IPS DF 19.7 (cell line): ENCODE measurements at places on chromosomes 5 and 9.

- no peak for DNase-seq
Measured at GRCh38 chr9:122118343-122119165, 25.4 kb upstream of the TTLL11 start.

DNA sequence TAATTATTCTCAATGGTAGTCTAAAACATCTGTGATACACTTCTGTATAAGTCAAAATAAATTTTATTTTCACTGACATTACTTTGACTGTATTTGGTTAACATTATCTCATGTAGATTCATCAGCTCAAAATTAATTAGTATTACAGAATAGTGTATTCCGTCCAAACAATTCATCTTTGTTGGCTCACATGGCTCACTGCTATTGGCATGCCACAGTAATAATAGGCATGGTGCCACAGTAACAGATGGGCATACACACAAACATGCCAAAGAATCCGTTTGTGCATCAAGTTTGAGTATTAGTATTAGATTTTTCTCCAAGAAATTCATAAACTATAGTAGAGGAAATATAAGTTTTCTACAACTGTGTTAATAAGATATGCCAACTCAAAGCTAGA, 14.2 kb downstream of the AP3B1 start:
- DNase-seq: no peak

DNA sequence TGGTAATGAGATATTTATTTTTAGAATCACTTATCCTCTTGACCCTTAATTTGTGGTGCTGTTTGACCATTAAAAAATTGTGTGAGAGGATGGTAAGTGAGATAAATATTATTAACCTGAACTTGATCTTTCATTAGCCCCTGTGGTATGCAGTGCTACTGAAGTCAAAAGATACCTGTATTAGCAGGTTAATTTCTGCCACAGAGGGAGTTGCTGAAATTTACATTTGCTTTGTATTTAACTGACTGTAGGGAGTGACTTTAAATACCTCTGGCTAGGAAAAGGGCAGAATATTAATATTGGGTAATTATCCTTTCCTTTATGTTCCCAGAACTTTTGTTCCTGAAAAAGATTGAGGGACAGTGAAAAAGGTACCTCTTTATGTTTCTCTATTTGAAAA, 133.6 kb downstream of the CHSY3 start:
- no peak for DNase-seq

DNA sequence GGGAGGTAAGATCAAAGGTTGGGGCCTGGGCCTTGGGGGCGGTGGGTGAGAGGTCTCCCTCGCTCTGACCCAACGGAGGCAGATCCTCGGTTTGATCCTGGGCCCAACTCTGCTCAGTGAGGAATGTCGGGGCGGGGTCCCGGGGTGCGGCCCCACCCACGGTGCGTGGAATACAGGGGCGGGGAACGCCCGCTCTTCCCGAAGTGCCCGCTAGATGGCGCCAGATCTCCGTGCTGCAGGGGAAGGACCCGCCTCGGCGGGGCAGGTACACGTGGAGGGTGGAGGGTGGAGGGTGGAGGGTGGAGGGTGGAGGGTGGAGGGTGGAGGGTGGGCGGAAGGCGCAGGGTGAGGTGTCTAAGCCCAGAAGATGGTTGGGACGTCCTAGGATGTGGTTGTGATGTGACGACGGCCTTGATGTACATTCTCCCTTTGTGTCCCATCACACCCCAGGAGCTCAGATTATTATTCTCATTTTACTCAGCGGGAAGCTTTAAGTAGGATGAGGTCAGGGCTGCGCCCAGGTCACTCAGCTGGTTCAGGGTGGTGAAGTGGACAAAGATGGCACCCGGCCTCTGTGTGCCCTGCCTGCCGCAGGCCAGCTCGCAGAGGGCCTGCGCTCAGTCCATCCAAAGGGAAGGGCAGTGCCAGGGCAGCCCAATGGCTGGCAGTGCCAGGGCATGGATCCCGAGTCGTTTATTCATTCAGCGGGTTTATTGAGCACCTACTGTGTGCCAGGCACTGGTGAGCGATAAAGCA, 9.4 kb upstream of the RPS14 start:
- DNase-seq: no peak

GRCh38 chr9:115717711-115718173, 435.8 kb upstream of the PAPPA start:
- no peak for DNase-seq

- DNase-seq: peak; percentile 67
Measured at GRCh38 chr5:156835905-156836304, 14.2 kb upstream of the PPP1R2B start.

DNA sequence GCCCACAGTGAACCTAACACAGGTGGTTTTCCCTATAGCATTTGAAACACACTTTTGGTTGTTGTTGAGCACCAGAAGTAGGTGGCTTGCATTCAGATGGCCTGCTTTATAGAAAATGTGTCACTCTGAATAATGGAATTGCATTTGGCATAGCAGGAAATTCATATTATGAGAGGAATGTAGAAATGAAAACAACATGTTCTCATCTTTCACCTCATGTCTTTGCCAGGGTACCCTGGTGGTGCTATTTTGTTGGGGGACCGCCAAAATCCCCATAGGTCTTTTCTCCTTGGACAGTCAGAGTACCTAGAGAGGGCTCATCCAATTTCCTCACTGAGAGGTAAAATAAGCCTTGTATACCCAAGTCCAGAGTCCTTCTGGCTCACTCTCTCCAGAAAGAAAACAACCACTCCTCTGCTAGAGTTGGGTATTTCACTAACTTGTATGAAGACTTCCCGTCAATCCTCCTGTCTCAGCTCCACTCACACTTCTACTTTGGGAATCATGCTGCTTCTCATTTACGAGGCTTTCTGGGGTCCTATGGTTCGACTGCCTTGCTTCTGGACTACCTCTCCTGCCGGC, 67.4 kb downstream of the MRPS27 start:
- no peak for DNase-seq

DNA sequence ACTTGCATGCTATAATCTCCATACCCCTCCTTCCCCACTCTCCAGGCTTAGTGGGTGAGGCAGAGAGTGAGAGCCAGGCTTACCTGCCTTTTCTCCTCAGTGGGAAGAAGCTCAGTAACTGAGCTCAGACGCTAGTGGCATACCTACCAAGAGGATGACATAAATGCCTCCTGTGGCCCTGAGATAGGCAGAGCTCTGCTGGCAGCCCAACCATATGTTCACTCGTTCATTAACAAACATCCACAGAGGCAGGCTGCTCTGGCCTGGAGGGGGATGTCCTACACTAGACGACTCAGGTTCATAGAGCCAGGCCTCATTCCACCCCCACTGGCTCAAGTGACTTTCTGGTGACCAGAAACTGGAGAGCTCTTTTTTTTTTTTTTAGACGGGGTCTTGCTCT, 81.3 kb downstream of the THBS4 start:
- no peak for DNase-seq

GRCh38 chr9:112061152-112061740, 113.9 kb downstream of the SUSD1 start:
- no peak for DNase-seq

- DNase-seq: no peak
Measured at GRCh38 chr5:333945-334344, 12.4 kb downstream of the AHRR start.

GRCh38 chr5:92850886-92851285, 730.1 kb downstream of the NR2F1-AS1 start:
- DNase-seq: no peak

- peak; percentile 56 for DNase-seq
Measured at GRCh38 chr9:31799953-31800609, 584.4 kb upstream of the ACO1 start.

- DNase-seq: no peak
Measured at GRCh38 chr9:110604171-110604601, 24.6 kb upstream of the SVEP1 start.

DNA sequence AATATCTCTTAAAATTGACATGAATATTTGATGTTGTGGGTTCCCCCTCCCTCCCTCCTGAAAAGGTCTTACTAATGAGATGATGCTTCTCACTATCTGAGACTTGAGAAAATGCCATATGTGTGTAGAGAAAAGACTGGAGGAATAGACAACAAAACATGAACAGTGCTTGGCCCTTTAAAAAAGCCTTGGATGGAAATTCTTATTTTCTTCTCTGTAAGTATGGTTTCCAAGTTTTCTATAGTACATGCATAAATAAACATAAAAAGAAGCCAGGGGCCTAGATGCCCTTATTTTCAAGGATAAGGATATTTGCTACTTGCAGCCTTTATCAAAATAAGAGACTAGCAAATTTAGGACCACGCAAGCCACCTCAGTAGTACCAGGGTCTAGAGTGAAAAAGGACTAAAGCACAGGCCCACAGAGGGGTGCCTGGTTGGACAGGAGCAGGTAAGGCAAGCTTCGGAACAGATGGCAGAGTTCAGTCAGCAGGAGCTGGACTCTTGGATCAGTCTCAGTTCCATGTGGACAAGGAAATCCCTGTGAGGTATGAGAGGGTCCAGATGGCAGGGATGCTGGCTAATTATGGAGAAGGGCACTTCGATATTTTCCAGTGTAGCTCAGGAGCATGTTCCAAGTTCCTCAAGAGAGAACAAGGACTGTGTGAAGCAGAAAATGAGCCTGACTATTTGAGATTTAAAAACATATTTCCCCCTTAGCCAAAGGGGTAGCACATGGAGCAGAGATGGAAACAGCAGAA, 4.6 kb upstream of the ANP32B start:
- DNase-seq: no peak

DNA sequence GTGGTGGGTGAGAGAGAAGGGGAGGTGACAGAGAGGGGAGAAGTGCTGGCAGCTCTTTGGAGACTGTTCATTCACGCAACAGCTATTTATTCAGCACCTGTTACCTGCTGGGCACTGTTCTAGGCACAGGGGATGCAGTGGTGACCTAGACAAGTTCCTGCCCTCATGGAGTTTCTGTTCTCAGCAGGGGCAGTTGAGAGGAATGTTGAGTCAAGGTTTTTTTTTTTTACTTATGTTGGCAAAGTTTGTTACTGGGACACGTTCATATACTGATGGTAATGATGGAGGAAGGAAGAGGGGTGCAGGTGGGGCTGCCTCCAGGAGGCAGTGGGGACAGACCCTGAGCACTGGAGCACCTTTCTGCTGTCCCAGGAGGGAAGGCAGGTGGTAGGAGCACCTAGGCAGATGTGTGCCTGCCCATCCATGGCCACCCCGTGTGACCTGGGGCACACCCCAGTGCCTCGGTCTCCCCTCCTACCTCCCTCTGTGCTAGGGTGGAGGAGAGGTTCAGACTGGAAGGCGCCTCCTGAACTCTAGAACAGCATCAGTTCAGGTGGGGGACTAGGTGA, 49.4 kb upstream of the SLC25A51 start:
- no peak for DNase-seq

DNA sequence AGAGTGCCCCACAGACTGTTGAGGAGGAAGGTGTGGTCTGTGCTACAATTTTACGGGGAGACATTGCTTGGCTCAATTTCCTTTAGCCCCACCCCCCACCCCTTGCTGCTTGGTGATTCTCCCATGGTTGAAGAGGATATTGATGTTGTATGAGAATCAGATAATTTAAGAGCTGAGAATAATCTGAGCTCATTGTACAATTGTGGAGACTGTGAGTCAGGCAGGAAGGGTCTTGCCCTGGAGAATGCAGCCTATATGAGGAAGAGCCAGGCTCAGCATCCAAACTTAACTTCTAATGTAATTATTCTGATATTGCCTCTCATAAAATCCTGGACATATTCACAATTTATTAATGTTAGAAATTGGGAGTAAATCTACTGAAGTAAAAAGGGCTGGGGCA, 26.1 kb upstream of the OR2S2 start:
- no peak for DNase-seq
